Left ventricle myocardium inferior (tissue), 1 donor: ENCODE measurements at places on chromosomes 7 and 10. TPM values are rescaled to one million over a fixed set of nuclear protein-coding genes. Genes with fewer than 3 reads are reported as not detected.

Gene NODAL
- 0.16 TPM for total RNA-seq

GRCh38 chr7:3408814-3409595, 108.0 kb downstream of the SDK1 start:
- DNase-seq: no peak

GRCh38 chr10:102948176-102948575, 30.1 kb downstream of the CNNM2 start:
- DNase-seq: no peak

DNA sequence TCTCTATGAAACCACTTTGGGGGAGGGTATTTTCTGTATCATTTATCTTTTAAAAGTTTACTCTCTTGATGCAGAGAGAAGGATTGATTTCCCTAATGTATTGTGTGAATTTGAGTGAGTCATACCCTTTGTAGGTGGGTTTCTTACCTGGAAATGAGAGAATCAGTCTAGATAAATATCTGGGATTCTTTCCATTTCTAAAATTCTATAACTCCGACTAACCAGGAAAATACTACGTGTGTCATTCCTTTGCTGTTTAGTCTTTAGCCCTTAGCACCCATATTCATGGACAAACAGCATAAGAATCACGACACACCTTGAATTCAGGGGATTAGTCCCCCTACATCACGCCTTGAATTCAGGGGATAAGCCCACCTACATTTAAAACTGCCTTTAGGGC, 139.1 kb downstream of the GATA3 start:
- DNase-seq: no peak

Gene MEIG1
- total RNA-seq: not detected

Gene SLC26A5
- total RNA-seq: not detected

DNA sequence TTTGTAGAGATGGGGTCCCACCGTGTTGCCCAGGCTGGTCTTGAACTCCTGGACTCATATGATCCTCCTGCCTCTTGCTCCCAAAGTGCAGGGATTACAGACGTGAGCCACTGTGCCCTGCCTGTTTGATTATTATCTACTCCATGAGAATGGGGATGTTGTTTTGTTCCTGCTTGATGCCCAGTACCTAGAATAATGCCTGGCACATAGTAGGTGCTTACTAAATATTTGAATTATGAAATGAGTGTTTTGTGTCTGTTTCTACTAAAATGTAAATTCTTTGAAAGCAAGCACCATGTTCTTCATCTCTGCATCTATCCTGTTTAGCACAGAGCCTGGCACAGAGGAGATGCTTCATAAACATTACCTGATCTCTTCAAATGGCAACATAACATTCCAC, 40.9 kb downstream of the ZNF783 start:
- no peak for DNase-seq

- no peak for DNase-seq
These were observed 53.8 kb upstream of the PFKFB3 start for GRCh38 chr10:6148908-6149307.

DNA sequence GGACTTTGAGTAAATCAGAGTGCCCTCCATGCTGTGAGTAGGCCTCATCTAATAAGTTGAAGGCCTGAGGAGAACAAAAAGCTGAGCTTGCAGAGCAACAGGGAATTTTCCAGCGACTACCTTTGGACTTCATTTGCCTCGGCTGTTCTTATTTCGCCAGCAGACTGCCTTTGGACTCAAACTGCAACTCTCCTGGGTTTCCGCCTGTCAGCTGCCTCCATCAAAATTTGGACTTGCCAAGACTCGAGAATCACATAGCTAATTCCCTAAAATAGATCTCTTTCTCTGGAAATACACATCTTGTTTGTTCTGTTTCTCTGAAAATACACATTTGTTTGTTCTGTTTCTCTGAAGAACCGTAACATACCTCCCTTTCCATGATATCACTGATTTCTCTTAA, 93.8 kb downstream of the ITGB8 start:
- DNase-seq: no peak

GRCh38 chr7:12130609-12131008, 80.5 kb upstream of the TMEM106B start:
- no peak for DNase-seq

- DNase-seq: peak; percentile 66
These were observed 100.1 kb downstream of the HIP1 start for GRCh38 chr7:75638594-75639070.

DNA sequence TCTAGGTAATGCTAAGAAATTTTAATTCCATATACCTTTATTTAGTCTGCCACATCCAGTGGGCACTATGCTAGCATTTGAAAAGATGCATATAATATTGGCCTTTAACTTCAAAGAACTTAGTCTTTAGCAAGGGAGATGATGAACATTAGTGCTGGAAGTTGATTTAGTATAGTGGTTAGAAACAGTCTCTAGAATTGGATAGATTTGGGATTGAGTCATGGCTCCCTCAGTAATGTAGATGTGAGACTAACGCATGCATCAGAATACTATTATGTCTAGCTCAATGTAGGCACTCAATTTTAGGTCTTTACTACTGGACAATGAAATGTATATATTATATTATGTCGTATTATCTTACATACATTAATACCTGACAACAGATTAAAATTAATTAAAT, 5.8 kb downstream of the DKK1 start:
- no peak for DNase-seq

Gene PSTK
- total RNA-seq: 2.1 TPM

- no peak for DNase-seq
These were observed 84.0 kb downstream of the VPS41 start for GRCh38 chr7:38824948-38825347.

Gene ZNF282
- 15.0 TPM for total RNA-seq

- peak; percentile 23 for DNase-seq
These were observed at the start of gene VWA2 for GRCh38 chr10:114239117-114239993. Gene VWA2 (plus strand): TSS chr10:114239254. CDS start chr10:114248714, 9,460 bp downstream.

- DNase-seq: no peak
These were observed 134.4 kb upstream of the FAM3C start for GRCh38 chr7:121530227-121531174.

DNA sequence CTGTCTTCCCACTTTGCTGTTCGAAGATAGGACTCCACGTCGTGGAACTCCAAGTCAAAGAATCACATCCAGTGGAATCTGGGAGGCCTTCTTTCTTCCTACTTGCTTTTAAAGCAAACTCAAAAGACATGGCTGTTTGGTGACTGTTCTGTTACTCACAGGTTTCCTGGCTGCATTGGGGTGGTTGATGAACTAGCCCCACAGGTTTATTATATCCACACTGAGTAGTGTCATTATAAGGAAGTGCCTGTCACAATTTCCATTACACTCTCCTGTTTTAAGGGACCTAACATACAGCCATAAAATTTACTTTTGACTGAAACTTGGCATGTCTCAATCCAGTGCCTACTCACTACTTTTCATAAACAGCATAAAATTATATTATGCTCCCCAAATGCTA, 287.3 kb upstream of the SP4 start:
- no peak for DNase-seq

Gene MOSPD3
- 10.2 TPM for total RNA-seq

- DNase-seq: peak; percentile 80
These were observed 21.7 kb upstream of the ADRB1 start for GRCh38 chr10:114021717-114022680.

Gene BMPR1A
- 43.8 TPM for total RNA-seq

- DNase-seq: no peak
These were observed 341.6 kb upstream of the MEOX2 start for GRCh38 chr7:16028103-16028502.

DNA sequence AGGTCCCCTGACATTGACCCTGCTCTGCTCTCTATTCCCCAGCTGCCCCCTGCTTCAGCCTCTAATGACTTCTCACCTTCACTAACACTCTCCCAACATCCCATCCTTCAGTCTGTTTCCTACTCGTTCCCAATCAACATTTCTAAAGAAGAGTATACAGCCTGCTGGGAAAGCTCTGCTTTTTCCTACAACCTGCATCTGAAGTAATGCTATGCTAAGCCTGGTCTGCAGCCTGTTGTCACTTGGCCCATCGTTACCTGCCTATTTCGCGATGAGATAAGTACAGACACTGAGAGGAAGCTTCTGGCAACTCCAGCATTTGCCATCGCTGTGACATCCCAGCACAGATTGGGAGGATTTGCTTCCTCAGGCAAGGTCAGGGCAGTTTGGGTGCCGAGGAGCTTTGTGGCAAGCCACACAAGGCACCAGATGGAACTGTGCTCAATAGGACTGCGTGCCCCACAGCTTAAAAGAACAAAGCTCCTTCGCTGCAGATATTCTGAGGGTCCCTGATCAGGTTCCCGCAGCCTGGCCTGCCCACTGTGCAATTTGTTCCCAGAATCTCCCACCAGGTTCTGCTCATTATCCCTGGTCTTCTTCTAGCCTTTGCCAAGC, 51.4 kb downstream of the PKD1L1 start:
- DNase-seq: no peak

- peak; percentile 61 for DNase-seq
These were observed 500 bp downstream of the CUL1 start for GRCh38 chr7:148699024-148699781.

Gene ZNF365
- total RNA-seq: 0.60 TPM

DNA sequence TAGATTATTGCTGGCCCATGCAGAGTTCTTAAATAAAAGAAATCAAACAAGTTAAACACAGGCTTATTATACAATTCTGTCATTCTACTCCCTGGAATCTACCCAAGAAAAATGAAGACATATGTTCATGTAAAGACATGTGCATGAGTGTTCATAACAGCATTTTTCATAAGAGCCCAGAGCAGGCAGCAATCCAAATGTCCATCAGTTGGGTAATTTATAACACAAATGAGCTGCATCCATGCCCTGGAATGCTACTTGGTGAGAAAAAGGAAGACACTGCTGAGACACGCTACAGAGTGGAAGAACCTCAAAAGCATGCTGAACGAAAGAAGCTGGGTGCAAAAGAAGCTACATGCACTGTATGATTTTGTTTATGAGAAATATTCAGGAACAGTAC, 342.6 kb downstream of the TCERG1L start:
- DNase-seq: no peak

DNA sequence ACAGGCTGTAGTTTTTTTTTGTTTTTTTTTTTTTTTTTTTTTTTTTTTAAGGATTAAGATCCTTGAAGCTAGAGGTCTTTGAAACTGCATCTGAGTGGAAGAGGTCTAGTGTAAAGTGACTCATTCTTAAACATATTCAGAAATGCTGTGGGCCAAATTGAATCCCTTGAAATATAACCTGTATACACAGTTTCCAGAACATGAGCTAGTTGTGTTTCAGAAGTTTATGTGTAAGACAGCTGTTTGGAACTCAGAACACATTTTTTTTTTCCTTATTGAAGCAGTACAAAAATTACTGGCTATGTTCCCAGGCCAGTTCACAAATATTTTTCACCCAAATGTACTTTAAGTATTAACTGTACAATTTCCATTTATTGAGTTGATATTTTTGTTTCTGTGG, 67.9 kb downstream of the PPP1R9A start:
- DNase-seq: no peak

DNA sequence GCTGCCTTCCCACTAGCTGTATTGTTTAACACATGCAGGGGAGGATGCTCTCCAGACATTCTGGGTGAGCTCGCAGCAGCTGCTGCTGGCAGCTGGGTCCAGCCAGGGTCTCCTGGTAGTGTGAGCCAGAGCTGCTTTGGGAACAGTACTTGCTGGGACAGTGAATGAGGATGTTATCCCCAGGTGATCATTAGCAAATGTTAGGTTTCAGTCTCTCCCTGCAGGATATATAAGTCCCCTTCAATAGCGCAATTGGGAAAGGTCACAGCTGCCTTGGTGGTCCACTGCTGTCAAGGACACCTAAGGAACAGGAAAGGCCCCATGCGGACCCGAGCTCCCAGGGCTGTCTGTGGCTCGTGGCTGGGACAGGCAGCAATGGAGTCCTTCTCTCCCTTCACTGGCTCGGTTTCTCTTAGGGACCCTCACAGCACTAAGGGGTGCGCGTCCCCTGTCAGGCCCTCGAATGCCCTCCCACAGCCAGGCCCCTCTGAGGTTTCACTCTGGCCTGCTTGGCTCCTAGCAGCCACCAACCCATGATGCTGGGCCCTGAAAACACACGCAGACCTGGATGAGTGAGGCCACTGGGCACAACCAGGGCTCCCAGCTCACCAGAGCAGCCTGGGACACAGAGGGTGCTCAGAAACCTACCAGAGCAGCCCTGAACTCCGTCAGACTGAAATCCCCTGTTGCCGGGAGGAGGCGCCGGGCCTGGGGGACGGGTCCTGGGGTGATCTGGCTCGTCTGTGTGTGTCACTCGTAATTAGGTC, 173.0 kb upstream of the LANCL2 start:
- DNase-seq: no peak

Gene NEUROG3
- total RNA-seq: not detected

DNA sequence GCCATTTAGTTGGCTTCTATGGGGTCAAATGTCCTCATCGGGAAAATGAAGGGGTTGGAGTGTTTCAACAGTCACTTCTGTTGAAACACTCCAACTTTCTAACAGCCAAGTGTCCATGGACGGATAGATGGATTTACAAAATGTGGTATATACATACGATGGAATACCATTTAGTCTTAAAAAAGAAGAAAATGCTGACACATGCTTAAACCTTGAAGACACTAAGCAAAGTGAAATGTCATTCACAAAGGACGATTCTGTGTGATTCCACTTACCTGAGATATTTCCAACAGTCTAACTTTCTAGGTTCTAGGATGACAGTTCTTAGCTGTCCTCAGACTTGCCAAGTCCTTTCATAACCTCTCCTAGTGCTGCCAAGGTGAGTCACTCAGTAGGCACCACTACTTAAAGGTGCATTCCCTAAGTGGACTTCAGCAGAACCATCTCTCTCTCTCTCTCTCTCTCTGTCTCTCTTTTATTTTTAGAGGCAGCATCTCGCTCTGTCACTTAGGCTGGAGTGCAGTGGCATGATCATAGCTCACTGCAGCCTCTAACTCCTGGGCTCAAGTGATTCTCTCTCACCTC, 69.0 kb downstream of the DENND2A start:
- DNase-seq: no peak

DNA sequence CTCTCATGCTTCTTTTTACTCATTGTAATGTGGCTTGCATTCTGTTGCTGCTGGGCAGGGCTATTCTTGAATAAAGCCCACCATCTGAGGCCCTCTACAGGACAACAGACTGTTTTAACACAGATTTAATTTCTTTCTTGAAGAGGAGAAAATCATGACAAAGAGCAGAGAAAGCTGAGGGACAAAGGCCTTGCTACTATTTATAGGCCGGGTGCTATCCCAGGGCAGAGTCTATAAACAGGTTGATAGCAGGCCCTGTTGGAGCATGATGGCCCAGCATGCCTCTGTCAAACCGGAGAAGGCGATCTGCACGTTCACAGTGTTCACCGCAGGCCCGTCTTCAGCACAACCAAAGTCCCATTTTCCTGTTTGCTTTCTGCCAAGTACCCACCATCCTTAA, 3.0 kb downstream of the VIPR2 start:
- DNase-seq: peak; percentile 44

Gene KIF11
- total RNA-seq: 0.96 TPM

Gene GATA3
- 1.4 TPM for total RNA-seq

- no peak for DNase-seq
These were observed 22.4 kb downstream of the DIP2C start for GRCh38 chr10:667096-667495.

DNA sequence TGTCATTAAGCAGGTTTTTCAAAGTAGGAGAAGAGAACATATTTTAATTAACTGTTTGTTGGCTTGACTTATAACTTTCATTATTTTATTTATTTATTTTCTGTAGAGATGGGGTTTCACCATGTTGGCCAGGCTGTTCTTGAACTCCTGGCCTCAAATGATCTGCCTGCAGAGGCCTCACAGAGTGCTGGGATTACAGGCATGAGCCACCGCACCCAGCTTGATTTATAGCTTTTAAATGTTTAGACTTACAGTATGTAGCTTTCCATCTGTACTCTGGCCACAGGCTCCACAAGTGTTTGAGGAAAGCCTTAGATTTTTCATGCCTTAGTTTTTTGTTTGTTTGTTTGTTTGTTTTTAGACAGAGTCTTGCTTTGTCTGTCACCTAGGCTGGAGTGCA, 72.7 kb upstream of the IFRD1 start:
- DNase-seq: no peak

Gene ASAH2B
- 6.8 TPM for total RNA-seq
